Amniotic epithelial cell (primary cell): ENCODE measurements at places on chromosomes 6 and 20.

- DNase-seq, result peak; percentile 86
These were observed 41.0 kb upstream of the HIVEP1 start for GRCh38 chr6:11971154-11971553.

GRCh38 chr6:110897433-110897832 is 22.8 kb downstream of the AMD1 start:
- peak; percentile 58 for DNase-seq

- no peak for DNase-seq
These were observed 56.3 kb upstream of the CD93 start for GRCh38 chr20:23142162-23143050.

DNA sequence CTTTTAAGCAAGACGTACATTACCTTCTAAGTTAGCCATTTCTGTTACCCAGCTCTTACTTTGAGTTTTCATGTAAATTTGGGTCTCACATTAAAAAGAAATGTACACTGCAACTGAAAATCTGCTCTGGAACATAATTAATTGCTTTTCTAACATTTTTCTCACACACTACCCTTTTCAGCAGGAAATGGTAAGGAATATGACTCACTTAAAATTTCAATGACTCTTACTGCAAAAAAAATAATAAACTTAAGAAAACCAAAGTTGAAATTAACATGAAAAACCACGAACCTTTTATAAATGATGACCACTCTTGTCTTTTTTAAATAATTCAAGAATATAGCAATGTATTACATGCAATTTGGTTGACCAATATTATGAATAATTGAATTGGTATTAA is 1.3 kb downstream of the CGA start:
- DNase-seq, result peak; percentile 3

DNA sequence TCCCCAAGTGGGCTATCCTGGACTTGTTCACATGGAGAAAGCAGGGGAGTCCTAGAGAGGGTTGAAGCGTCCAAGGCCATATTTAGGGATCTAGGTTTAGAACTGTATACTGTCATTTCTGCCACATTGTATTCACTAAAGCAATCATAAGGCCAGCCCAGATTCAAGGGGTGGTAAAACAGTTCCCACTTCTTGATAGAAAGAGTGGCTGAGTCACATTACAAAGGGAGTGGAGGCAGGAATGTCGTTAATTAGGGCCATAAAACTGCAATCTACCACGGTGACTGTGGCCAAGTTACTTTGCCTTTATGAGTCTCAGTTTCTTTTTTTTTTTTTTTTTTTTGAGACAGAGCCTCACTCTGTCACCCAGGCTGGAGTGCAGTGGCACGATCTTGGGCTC is 7.4 kb upstream of the UBR2 start:
- no peak for DNase-seq

DNA sequence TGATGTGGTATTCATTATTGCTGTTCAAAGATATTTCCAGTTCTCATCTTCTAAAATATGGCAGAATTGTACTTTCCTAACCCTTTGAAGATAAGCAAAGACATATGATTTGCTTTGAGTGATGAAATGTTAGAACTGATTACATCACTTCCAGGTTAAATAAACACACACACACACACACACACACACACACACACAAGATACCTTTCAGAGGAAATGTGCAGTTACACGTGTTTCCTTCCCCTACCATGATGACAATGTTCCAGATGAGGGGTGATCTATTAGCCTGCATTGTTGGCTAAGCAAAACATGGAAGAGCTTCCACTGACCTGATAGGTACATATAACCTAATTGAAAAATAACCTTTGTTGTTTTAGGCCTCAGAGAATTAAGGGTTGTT is 11.7 kb upstream of the FRK start:
- DNase-seq, result peak; percentile 54

DNA sequence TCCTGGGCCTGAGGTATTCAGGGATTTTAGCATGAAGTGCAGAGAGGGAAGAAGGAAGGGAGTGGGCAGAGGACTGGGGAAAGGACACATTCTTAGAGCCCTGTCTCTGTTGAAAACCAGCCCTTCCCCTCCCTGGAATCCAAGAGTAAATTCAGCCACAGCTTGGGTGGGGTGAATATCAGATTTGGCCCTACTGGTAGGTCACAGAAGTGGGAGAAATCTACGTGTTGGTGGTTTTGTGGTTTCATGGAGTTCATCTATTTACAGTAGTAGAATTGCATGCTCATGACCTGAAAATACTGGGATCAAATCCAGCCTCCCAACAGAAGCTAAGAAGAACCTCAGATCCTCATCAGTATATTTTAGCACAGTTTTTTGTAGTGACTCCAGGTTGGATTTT is 404.4 kb downstream of the BMP2 start:
- peak; percentile 27 for DNase-seq

DNA sequence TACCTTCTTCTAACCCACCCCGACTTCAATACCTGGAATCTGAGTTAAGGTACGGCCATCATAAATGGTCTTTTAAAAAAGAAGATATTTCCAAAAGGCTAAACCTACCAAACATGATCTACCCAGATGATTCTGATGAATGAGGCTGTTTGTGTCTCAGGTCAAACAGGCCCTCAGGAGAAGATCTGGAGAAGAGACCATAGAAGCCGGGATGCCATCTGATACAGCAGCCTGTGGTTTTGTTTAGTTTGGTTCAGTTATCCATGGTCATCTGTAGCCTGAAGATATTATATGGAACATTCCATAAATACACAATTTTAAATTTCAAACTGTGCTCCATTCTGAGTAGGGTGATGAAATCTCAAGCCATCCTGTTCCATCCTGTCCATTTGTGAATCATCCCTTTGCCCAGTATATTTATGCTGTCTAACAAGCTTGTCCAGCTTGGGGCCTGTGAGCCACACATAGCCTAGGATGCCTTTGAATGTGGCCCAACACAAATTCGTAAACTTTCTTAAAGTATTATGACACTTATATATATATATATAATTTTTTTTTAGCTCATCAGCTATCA is 4.0 kb upstream of the CAP2 start:
- peak; percentile 22 for DNase-seq

DNA sequence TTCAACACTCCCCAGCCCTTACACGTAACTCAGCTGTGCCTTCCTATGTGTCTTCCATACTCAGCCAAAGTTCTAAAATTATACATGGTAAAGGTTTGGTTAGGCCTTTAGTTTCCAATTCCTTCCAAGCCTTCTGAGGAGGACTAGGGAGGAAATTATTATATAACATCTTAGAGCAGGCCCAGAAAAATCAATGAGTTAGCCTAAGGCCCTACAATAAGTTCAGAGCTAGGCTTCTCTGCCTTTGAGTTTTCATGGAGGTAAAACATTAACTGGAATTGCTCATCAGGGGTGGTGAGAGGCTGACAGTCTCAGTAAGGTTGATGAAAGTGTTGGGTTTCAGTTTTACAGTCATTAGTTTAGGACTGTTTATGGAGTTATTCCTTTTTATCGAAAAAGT is 286.0 kb downstream of the ADGB start:
- no peak for DNase-seq

GRCh38 chr20:21393816-21394519 is 3.4 kb downstream of the NKX2-4 start:
- no peak for DNase-seq

DNA sequence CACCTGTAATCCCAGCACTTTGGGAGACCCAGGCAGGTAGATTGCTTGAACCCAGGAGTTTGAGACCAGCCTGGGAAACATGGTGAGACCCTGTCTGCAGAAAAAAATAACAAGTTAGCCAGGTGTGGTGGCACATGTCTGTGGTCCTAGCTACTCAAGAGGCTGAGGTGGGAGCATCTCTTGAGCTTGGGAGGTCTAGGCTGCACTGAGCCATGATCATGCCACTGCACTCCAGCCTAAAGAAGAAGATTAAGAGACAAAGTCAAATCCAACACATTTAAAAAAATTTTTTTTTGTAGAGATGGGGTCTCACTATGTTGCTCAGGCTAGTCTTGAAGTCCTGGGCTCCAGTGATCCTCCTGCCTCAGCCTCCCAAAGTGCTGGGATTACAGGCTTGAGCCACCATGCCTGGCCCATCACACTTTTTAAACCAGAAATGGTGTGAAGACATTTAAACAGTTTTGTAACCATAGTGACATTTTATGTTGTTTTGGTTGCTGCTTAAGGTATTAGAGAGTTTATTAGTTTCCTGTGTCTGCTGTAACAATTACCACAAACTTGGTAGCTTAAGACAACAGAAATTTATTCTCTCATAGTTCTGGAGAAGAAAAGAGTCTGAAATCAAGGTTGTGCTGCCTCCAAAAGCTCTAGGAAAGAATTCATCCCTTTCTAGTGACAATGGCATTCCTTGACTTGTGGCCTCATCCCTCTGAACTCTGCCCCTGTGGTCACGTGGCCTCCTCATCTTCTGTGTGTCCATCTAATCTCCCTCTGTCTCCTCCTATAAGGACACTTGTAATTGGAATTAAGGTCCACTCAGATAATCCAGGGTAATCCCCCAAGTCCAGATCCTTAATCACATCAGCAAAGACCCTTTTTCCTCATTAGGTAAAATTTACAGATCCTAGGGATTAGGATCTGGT is 104.6 kb upstream of the TNFAIP3 start:
- DNase-seq, result no peak

DNA sequence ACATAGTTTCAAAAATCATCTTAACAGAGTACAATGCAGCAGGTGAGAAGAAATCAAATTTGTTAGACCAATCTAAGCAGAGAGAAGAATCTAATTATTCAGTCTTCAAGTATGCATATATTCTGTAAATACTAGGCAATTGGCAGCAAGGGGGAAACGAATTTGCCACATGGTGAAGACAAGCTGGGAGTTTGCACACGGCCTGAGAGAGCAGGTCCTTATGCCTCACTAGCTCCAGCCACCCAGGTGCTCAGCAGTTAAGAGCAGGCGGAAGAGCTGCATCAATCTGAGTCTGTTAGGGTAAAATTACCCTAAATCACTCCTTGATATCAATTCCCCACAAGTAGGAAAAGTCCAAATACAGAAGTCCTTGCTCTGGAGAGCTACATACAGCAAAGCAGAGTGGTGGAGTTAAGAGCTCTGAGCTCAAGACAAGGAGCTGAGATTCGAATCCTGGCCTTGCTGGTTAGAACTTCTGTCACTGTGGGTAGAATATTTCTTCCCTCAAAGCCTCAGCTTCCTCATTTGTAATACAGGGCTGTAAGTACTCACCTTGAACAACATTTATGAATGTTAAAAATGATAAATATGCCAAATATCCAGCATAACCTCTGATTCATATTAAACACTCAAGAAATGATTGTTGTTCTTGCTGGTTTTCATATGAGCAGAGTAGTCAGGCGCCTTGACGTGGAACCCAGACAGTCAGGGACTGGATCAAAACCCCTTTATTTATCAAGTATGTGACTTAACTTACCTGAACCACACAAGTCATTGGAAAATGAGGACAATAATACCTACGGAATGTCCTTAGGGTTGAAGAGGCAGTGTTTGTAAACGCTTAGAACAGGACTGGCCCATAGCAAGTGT is 444.2 kb downstream of the CDH26 start:
- no peak for DNase-seq

DNA sequence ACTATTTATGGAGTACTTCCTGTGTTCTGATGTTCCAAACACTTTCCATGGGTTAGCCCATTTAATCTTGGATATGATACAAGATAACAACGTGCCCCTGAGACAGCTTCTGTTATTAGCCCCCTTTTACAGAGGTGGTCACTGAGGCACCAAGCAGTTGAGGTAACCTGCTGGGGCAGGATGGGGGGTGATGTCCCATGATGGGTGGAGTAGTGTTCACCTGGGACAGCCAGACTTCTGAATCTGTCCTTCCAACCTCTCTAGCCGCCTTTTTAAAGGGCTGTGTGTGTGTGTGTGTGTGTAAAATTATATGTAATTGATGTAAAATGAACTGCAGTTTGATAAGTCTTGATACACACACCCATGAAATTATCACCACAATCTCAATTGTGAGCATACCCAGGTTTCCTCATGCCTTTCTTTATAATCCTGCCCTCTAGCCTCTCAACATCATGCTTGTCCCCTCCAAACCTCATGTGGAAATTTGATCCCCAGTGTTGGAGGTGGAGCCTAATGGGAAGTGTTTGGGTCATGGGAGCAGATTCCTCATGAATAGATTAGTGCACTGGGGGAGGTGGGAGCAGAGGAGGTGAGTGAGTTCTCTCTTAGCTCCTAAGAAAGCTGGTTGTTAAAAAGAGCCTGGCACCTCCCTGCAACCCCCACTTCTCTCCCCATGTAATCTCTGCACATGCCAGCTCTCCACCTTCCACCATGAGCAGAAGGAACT is 39.2 kb downstream of the PLAGL2 start:
- DNase-seq, result peak; percentile 51

DNA sequence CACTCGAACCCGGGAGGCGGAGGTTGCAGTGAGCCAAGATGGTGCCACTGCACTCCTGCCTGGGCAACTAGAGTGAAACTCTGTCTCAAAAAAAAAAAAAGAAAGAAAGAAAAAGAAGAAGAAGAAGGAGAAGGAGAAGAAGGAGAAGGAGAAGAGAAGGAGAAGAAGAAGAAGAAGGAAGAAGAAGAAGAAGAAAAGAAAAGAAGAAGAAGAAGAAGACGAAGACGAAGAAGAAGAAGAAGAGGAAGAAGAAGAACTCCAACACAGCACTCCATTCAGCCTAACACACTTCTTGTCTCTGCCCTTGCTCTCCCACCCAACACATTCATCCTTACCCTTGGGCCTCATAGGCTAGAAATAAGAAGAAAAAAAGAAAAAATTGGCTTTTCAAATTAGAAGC is 6.9 kb downstream of the ZFP57 start:
- DNase-seq, result no peak

DNA sequence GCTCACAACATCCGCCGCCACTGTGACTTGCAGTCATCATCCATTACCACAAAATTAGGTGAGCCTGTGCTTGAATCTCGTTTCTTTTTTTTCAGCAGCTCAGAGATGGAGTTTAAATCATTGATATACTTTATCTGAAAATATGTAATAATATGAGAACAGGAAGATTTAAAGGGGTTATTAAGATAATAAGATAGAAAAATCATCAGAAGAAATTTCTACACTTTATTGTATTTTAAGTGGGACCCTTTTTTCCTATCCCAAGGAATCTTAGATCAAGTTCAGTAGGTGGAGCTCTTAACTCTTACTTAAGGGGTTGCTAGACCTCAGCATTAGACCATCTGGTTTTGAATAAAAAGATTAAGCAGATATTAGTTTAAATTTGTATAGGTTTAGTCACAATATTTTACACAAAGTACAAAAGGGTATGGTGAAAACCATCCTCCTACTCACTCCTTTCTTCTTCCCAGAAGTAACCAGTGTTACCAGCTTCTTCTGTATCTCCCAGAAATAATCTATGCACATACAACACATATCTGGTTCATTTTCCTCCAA is 9.4 kb upstream of the NCOA7 start:
- DNase-seq, result no peak

GRCh38 chr6:129539032-129539431 is 170.9 kb downstream of the ARHGAP18 start:
- DNase-seq, result no peak

GRCh38 chr6:88296694-88297093 is 130.5 kb upstream of the CNR1 start:
- DNase-seq, result no peak

- no peak for DNase-seq
These were observed 4.2 kb downstream of the BRD2 start for GRCh38 chr6:32972353-32973143.
